ENCODE measurements at places on chromosomes 16 and 17. TPM values are rescaled to one million over a fixed set of nuclear protein-coding genes. Genes with fewer than 3 reads are reported as not detected.

CACNA1H gene
- polyA plus RNA-seq: 0.35 TPM

FAM20A gene
- 26.3 TPM for polyA plus RNA-seq

VWA3A gene
- 0.08 TPM for polyA plus RNA-seq

CDH8 gene
- polyA plus RNA-seq: under 0.01 TPM

TNFAIP1 gene
- polyA plus RNA-seq: 34.2 TPM

PMP22 gene
- 9.5 TPM for polyA plus RNA-seq

MMP25 gene
- polyA plus RNA-seq: 2.7 TPM

OTOA gene
- 0.86 TPM for polyA plus RNA-seq

SULT1A4 gene
- 27.0 TPM for polyA plus RNA-seq

UTS2R gene
- polyA plus RNA-seq: not detected

APOH gene
- polyA plus RNA-seq: not detected

FBXL19 gene
- polyA plus RNA-seq: 24.7 TPM

Measured in spleen (tissue), 13 donors.